ENCODE measurements at places on chromosomes 6 and 20.

DNA sequence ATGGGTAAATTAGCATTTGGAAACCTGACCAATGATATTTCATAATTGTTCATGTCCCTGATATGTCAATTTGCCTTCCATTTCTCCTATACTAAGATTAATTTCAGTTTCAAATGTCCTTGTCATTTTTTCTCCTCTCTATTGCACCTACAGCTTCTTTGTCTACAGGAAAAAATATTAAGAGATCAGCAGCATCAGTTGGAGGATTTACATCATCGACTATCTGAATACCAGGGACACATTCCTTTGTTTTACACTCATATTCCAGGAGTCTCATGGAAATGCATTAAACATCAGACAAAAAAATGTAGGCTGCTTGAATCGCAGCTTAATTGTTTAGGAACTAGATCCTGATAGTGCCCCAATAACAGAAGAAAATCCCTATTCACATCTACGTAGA lies 188.2 kb downstream of the PRKN start:
- no peak for DNase-seq

DNA sequence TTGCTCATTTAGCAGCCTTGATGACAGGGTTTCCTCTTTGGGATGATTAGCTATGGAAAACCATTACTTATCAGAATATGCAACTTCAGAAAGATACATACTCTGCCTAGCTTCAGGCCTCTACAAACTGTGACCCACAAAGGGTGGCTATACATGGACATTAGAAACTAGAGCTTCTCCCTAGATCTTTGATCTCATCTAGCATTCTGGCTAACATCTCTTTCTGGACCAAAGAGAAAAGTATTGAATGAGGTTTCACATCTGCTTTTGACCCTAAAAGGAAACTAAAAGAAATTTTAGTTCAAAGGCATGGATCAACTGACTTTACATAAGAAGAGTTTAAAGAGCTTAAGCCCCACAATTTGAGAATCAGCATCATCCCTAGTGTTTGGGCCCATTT lies 12.4 kb upstream of the HMGN3 start:
- no peak for DNase-seq

GRCh38 chr6:87789198-87789899 lies 87.3 kb upstream of the AKIRIN2 start:
- peak; percentile 75 for DNase-seq

GRCh38 chr6:30754631-30755030 lies 10.3 kb upstream of the IER3 start:
- DNase-seq: no peak

GRCh38 chr20:9617940-9618339 lies 103.5 kb downstream of the LAMP5 start:
- peak; percentile 31 for DNase-seq

- DNase-seq: no peak
Measured at GRCh38 chr20:35339007-35339406, 46.8 kb upstream of the FAM83C start.

GRCh38 chr20:61674688-61675087 lies 391.0 kb downstream of the TAF4 start:
- no peak for DNase-seq

- DNase-seq: no peak
Measured at GRCh38 chr20:3045042-3045815, 623 bp upstream of the MRPS26 start.
